ENCODE measurements at places on chromosomes 3 and 15.

- no peak for DNase-seq
These were observed 23.4 kb downstream of the STRIT1 start for GRCh38 chr3:155270063-155270462.

GRCh38 chr15:75791337-75791713, 51.9 kb upstream of the UBE2Q2 start:
- no peak for DNase-seq

GRCh38 chr3:142837526-142837925, 51.4 kb downstream of the PCOLCE2 start:
- no peak for DNase-seq

- DNase-seq = no peak
These were observed 777 bp upstream of the EIF4A2 start for GRCh38 chr3:186782542-186783057.

GRCh38 chr15:98904544-98904943, 103.0 kb downstream of the PGPEP1L start:
- DNase-seq = no peak

GRCh38 chr15:59252137-59252536, 45.5 kb downstream of the LDHAL6B start:
- DNase-seq = no peak

- no peak for DNase-seq
These were observed 103.2 kb upstream of the TJP1 start for GRCh38 chr15:29925227-29926082.

GRCh38 chr3:58116161-58116955, 94.4 kb downstream of the DNASE1L3 start:
- peak; percentile 4 for DNase-seq

DNA sequence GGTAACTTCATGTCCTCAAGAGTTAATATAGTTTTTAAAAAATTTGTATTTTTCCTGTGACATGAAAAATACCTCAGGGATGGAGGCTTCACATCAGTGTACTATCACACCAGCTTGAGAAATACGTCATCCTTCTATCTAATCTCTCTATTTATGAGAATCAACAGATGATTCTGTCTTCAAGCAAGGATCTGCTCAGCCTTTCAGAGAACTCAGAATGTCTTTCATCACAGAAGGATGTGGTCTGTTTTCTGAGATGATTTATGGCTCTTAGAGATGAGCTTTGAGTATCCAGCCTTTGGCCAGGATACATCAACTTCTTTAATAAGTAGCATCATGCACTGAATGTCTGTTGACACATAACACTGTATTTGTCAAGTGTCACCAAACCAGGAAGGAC, 193.9 kb downstream of the DTWD1 start:
- no peak for DNase-seq

- peak; percentile 90 for DNase-seq
These were observed at the start of gene RAB5A for GRCh38 chr3:19946832-19947548. Gene RAB5A (plus strand): TSS chr3:19947097. CDS start chr3:19950899, 3,802 bp downstream.

- no peak for DNase-seq
These were observed 4.0 kb downstream of the CCDC33 start for GRCh38 chr15:74240002-74240568.

GRCh38 chr15:57138349-57138788, 219.9 kb downstream of the TCF12 start:
- no peak for DNase-seq

DNA sequence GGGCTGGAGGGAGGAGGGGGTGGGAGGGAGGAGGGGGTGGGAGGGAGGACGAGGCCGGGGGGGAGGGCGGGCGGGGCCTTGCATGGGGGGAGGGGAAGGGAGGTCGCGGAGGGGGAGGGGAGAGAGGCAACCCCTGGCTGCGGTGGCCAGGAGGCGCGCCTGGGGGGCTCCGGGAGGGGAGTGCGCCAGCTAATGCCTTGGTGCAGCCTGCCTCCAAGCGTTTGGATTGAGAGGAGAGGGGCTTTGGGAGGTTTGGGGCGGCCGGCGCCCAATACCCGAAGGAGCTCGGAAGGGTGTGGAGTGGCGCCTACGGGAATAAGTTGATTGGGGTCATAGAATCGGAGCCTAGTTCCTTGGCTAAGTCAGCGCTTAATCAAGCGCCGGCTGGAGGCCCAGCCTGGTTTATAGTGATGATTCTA, 557 bp downstream of the TFG start:
- DNase-seq = no peak

GRCh38 chr3:52710512-52710911, 4.6 kb downstream of the SPCS1 start:
- no peak for DNase-seq

GRCh38 chr3:17039594-17039993, 154.8 kb downstream of the PLCL2 start:
- no peak for DNase-seq

- DNase-seq = no peak
These were observed 80.1 kb upstream of the FEZF2 start for GRCh38 chr3:62453448-62453847.

- no peak for DNase-seq
These were observed 90.0 kb downstream of the FBLN2 start for GRCh38 chr3:13638927-13639326.

DNA sequence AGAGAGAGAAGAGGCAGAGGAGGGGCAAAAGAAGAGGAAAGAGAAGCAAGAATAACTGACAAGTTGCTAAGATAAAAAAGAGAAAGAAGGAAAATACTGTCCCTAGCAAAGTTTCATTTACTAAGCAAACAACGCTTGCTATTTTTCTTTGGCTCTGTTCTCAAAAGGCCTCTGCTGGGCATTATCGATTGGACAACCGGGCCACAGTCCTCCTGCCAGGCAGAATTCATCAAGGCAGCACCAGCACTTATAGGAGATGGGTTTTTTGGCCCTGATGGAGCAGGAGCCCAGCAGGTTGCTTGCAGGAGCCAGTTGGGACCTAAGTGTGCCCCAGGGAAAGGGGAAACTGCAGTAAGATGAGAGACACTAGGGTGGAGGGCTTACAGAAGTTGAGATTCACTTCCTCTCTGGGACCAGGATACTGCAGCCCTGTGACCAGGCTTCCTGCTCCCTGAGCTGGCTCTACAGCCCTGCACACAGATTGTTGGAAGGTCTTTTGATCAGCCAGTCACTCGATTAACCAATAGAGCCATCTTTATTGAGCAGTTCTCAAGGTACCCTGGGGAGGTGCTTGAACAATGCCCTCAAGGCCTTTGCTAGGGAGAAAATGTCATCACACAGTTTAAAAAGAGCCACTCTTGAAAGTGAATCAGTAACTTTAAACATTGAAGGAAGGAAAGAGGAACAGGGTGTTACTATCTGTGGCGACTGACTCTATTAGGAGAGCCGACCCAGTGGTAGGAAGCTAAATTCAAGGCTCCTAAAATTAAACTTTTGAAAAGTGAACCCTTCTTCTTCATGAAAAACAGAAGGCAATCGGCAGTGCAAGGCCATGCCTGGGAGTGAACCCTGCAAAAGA, 28.8 kb upstream of the GLCE start:
- no peak for DNase-seq

GRCh38 chr3:112095731-112096130, 9.5 kb downstream of the C3orf52 start:
- DNase-seq = no peak

DNA sequence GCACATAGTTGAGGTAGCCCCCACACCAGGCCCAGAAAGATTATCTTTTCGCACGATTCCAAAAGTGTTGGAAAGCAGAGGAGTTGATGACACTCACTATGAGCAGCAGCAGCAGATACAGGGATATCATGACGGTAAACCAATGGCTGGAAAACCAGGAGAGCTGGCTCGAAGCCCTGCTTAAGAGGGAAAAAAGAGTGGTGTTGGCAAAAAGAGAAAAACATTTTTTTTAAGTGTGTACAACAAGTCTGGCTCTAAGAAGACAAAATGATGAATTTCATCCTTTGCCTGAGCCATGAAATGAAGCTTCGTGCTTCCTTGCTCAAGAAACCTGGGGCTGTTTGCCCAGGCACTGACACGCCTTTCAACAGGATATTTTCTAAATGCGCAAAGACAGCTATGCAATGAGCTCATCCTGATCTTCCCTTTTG, 27.3 kb downstream of the PARP16 start:
- no peak for DNase-seq

- DNase-seq = no peak
These were observed 13.1 kb downstream of the PLXNA1 start for GRCh38 chr3:126995926-126996512.

DNA sequence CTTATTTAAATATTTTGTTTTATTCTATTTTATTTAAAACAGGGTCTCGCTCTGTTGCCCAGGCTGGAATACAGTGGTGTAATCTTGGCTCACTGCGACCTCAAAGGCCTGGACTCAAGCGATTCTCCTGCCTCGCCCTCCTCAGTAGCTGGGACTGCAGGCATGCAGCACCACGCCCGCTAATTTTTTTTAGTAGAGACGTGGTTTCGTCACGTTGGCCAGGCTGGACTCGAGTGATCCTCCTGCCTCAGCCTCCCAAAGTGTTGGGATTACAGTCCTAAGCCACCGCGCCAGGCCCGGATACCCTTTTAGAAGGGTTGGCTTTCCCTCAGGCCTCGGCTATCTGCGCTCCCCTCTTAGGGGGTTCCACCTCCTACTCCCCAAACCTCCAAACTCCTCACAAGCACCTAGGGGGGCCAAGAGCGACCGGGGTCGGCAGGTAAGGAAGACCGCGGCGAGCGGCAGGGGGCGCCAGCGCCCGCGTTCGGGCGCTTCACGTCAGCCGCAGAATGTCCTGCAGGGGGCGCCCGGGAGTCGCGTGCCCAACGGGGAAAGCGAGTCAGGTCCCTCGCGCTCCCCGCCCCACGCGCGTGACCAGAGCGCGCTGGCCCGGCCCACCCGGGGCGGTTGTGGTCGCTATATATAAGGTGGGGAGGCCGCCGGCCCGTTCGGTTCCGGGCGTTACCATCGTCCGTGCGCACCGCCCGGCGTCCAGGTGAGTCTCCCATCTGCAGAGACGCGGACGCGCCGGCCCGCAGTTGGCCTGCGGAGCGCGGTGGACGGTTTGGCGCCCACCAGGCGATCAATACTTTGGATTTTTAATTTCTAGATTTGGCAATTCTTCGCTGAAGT, 51.8 kb upstream of the GATM start:
- peak; percentile 84 for DNase-seq

- DNase-seq = no peak
These were observed 181.0 kb upstream of the ANKRD28 start for GRCh38 chr3:15978801-15979200.

GRCh38 chr3:48347500-48347899, 14.0 kb upstream of the SPINK8 start:
- DNase-seq = no peak

GRCh38 chr3:14211621-14212020, 33.0 kb downstream of the LSM3 start:
- no peak for DNase-seq

DNA sequence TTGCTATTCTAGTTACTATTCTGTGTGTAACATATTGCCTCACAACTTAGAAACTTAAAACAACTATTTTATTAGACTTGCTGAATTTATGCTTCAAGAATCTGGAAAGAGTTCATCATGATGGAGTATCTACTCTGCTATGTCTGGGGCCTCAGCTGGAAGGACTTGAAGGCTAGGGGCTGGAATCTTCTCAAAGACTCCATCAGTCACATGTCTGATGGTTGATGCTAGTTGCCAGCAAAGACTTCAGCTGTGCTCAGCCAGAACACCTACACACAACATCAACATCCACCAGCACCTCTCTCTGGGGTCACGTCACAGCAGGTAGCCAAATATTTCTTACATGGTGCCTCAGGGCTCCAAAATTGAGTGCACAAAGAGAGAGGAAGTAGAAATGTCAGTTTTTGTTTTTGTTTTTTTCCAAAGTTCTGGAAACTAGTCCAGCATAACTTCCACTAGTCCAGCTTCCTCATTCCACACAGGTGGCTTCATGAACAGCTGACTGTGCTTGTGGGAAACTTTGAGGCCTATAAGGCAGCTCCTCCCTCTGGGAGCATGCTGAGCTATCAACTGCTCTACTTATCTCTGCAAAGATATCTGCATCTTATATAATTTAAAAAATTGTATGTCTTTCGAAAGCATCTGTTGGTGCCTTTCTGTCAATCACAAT, 325.4 kb upstream of the AGTR1 start:
- DNase-seq = no peak

DNA sequence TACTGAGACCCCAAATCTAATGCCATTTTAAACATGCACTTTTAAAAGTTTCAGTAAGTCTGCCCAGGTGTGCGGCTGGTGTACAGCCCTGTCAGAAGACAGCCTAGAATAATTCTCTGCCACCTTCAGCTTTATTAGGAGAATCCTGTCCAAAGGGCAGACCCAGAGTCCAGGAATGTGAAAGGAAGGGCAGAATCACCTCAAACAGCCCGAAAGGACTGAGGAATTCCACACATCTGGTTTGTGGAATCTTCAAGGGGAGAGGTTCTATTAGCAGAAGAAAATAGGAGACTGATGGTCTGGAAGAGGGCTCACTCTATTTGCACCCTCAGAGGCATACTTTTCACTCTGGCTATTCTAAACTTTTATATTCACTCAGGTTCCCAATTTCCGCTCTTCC, 46.6 kb downstream of the TYRO3 start:
- DNase-seq = no peak

GRCh38 chr3:124653797-124654469, 76.3 kb upstream of the UMPS start:
- no peak for DNase-seq

DNA sequence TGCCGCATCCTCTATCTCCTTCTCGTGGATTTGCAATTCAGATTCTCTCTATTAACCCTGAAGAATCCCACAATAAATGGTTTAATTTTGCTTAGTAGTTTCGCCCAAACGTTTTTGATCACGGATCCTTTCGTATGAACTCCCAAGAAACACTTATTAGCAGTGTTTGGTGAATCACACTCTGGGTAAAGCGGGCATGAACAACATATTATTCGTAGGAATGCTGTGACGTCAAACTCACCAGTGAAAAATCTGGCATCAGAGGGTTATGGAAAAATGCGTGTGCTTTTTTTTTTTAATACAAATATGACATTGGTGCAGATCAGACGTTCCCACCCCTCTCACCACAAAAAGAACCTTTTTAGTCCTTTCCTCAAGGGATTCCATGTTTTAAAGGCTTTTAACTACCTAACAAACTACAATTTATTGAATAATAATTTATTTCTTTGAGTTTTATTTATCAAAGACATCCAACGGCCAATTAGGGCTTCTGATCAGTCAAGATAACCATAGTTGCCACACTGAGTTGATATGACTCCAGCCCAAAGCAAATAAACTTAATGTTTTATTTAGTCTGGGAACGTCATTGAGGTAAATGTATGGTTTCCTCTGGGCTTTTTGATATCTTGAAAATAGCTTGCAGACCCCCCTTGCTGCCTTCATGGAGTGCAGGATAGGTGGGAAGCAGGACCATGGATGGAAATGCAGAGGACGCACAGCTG, 45.5 kb upstream of the CGNL1 start:
- no peak for DNase-seq

DNA sequence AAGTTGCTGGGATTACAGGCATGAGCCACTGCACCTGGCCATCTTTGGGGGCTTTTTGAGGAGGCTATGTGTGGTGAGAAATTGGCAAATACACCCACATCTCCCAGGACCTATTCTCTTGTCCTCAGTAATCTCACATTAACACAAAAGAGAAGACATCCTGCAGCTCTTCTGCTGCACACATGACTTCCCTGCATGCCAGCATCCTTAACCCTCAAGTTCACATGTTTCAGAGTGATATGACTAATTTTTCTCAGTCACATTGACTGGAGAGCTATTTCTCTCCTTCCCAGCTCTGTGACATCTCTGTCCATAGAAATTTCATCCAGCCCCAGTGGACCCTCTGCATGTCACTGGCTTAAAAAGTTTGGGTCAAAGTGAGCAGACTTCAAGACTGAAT, 1.9 kb upstream of the SKIC8 start:
- DNase-seq = no peak
